Femur (tissue), 1 donor: ENCODE measurements at places on chromosomes 16 and 17.
A peak's percentile ranks its signal among the peaks of the same experiment; 100 is the strongest.

GRCh38 chr16:63774302-63774701, 1347.6 kb downstream of the CDH11 start:
- DNase-seq = no peak

- DNase-seq = no peak
These were observed 31.0 kb downstream of the SCNN1B start for GRCh38 chr16:23333034-23333579.

DNA sequence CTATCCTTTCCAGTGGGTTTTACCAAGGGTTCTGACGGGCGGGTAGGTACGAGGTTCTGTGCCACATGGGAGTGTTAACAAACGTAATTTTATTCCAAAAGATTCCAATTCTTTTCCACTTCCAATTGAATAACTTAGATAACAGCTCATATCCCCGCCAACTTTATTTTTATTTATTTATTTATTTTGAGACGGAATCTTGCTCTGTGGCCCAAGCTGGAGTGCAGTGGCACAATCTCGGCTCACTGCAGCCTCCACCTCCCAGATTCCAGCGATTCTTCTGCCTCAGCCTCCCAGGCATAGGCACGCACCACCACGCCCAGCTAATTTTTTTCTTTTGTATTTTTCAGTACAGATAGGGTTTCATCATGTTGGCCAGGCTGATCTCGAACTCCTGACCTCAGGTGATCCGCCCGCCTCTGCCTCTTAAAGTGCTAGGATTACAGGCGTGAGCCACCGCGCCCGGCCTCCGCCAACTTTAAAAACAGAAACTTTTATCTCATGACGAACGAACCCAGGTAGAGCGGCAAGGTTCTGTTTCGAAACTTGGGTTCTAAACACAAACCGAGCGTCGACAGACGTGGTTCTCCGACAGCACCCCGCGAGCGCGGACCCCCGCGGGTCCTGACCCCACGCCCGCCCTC, 613 bp downstream of the ECI1 start:
- DNase-seq = no peak

DNA sequence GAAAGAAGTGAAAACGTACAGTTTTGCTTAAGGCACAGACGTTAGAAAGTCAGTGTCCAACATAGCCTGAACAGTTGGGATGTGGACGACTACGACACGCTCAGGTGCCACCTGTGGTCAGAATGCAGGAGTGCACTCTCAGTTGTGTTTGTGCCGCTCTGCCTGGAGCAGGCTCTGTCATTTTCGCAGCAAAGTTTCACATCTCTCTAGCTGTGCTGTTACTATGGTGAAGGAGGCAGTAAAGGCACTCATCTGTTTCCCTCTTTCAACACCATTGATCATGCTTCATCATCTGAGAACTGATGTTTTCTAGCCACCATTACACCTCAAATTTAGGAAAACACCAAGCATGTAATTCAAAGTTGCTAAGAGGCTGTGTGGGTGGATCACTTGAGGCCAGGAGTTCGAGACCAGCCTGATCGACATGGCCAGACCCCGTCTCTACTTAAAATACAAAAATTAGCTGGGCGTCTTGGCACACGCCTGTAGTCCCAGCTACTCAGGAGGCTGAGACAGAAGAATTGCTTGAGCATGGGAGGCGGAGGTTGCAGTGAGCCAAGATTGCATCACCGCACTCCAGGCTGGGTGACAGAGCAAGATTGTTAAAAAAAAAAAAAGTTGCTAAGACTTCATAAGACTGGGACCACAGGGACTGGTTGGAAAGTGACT, 44.9 kb upstream of the DNAJA2 start:
- peak; percentile 24 for DNase-seq

- DNase-seq = no peak
These were observed 61.6 kb downstream of the RGS9 start for GRCh38 chr17:65198653-65199382.

DNA sequence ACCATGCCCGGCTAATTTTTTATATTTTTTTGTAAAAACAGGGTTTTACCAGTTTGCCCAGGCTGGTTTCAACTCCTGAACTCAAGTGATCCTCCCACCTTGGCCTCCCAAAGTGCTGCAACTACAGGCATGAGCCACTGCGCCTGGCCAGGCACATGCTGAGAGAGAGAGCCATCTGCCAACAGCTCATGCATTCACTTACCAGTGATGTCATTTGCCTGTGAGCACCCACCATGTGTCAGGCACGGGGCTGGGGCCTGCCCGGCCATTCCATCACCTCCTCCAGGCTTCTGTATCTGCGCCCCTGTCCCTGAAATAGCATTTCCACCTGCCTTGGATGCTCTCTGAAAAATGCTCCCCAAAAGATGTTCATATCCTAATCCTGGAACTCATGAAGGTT, 43.6 kb upstream of the PEMT start:
- DNase-seq = no peak

GRCh38 chr16:11575223-11575589, 11.5 kb downstream of the LITAF start:
- no peak for DNase-seq
